ENCODE measurements at places on chromosomes 5 and 9. TPM values are rescaled to one million over a fixed set of nuclear protein-coding genes. Genes with fewer than 3 reads are reported as not detected.

Gene OTULINL
- total RNA-seq, result 3.8 TPM

GRCh38 chr9:98962861-98963260 is 19.2 kb downstream of the COL15A1 start:
- no peaks in the 10 kb centered on the region for H3K27me3 ChIP-seq
- H3K27ac ChIP-seq, result peak overlapping the region; percentile 4
- DNase-seq, result no peak
- no peak overlapping the region for H3K4me3 ChIP-seq
- H3K4me1 ChIP-seq, result peaks cover 13% of the 10 kb centered on the region
- no peaks in the 10 kb centered on the region for H3K36me3 ChIP-seq

DNA sequence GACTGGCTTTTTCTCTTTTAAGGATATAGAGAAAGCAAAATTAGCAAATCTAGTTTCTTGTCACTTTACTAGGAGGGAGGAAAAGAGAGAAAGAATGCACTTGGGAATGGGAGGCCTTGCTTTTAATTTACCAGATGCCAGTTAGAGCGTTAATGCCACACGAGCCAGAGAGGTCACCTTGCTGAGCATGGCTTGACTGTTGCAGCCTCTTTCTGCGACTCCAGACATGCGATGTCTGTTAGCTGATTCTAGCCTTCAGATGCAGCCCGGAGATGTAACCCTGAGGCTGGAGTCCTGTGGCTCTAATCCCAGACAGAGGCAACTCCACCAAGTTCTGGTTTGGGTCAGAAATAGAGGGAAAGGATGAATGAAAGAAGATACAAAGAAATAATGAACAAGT is 152.5 kb downstream of the TRIO start:
- no peaks in the 10 kb centered on the region for H3K27me3 ChIP-seq
- no peak overlapping the region for H3K27ac ChIP-seq
- no peaks in the 10 kb centered on the region for H3K36me3 ChIP-seq
- no peak for DNase-seq
- no peaks in the 10 kb centered on the region for H3K4me1 ChIP-seq

Gene CCDC69
- 19.5 TPM for total RNA-seq
